ENCODE measurements at places on chromosomes 12 and 14. TPM values are rescaled to one million over a fixed set of nuclear protein-coding genes. Genes with fewer than 3 reads are reported as not detected.

The TMEM30B gene
- 1.7 TPM for total RNA-seq

The CLEC6A gene
- total RNA-seq = not detected

DNA sequence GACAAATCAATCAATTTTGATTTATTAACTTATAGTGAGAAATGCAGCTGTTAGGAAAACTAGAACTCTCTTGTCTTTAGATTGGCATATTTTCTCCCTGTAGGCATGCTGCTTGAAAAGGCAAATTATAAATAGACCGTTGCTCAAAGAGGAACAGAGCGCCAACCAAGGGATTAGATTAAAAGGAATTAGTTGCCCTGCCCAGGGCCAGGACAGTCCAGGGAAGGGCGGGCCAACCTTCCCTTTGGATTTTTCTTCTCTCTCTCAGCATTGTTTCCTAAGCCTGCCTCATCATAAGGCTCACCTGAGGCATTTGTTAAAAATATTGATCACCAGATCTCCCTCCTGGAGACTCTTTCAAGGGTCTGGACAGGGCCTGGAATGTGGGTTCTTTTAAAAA, 8.6 kb downstream of the CIPC start:
- no peak for DNase-seq

The KERA gene
- total RNA-seq = not detected

GRCh38 chr12:108361606-108362005, 22.5 kb upstream of the CMKLR1 start:
- no peak for DNase-seq

- no peak for DNase-seq
These were observed 6.6 kb downstream of the CACNA2D4 start for GRCh38 chr12:1911598-1912575.

DNA sequence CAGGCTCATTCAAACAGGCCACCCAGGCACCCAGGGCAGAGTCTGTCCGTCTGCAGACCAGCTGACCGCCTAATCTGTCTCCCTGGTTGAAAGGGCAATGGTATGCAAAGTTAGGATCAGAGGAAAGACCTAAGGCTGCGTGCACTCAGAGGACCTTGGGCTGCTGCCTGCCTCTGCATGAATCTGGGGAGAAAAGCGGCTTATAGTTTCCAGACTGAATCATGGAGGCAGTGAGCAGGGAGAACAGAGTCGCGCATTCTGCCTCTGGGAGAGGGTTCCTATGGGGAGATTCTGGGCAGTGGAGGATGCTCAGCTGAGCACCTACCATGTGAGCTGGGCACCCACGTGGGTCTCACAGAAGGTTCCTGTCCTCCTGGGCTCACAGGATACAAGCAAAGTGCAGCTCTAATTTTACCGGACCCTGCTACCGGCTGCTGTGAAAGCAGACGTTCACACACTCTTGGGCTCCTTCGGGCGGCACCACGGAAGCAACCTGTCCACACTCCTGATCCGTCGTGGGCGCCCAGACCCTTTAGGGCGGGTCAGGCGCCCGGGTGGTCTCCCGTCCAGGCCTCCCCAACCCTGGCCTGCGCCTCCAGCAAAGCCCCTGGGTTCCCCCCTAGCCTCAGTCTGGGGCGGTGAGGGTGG, 772 bp downstream of the SCARB1 start:
- peak; percentile 41 for DNase-seq

- no peak for DNase-seq
These were observed 8.6 kb downstream of the ASB2 start for GRCh38 chr14:93967637-93968250.

- DNase-seq = no peak
These were observed 24.5 kb downstream of the GPRC5D start for GRCh38 chr12:12927211-12928079.

DNA sequence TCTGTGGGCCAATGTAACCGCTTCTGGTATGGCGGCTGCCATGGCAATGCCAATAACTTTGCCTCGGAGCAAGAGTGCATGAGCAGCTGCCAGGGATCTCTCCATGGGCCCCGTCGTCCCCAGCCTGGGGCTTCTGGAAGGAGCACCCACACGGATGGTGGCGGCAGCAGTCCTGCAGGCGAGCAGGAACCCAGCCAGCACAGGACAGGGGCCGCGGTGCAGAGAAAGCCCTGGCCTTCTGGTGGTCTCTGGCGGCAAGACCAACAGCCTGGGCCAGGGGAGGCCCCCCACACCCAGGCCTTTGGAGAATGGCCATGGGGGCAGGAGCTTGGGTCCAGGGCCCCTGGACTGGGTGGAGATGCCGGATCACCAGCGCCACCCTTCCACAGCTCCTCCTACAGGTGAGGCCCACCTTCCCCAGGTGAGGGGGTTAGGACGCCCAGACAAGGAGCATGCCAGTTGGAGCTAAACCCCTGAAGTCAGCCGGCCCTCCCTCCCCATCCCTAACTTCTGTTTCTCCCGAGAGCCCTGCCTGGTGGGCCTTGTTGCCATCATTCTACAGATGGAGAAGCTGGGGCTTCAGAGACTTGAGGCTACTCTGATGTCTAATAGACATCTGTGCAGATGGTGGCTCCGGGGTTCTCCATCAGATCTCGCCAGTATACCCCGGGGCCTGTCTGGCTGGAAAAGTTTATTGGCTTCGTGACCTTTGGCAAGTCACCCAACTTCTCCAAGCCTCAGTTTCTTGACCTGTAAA, 25.3 kb downstream of the PAPLN start:
- no peak for DNase-seq

DNA sequence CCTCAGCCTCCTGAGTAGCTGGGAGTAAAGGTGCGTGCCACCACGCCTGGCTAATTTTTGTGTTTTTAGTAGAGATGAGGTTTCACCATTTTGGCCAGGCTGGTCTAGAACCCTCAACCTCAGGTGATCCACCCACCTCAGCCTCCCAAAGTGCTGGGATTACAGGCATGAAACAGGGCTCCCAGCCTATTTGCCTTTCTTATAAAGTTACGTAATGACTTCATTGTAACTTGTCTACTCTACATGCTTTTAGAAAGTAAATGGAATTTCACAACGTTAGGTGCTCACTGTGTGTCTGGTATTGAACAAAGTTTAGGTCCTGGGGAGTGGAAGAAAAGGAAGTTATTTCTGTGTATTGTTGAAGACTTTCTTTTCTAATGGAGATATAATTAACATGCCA, 12.5 kb downstream of the CFAP251 start:
- no peak for DNase-seq

- DNase-seq = peak; percentile 79
These were observed 5.5 kb upstream of the CELA1 start for GRCh38 chr12:51351913-51352532.

- DNase-seq = peak; percentile 15
These were observed 16.6 kb upstream of the TCP11L2 start for GRCh38 chr12:106285982-106286381.

- DNase-seq = peak; percentile 22
These were observed 36.2 kb upstream of the ETNK1 start for GRCh38 chr12:22588817-22589216.

The NAA30 gene
- 30.0 TPM for total RNA-seq

The VWF gene
- not detected for total RNA-seq

- peak; percentile 90 for DNase-seq
These were observed 2.6 kb upstream of the KLRK1 start for GRCh38 chr12:10392394-10392930.

The ISM2 gene
- not detected for total RNA-seq

The PTPRR gene
- 0.25 TPM for total RNA-seq

DNA sequence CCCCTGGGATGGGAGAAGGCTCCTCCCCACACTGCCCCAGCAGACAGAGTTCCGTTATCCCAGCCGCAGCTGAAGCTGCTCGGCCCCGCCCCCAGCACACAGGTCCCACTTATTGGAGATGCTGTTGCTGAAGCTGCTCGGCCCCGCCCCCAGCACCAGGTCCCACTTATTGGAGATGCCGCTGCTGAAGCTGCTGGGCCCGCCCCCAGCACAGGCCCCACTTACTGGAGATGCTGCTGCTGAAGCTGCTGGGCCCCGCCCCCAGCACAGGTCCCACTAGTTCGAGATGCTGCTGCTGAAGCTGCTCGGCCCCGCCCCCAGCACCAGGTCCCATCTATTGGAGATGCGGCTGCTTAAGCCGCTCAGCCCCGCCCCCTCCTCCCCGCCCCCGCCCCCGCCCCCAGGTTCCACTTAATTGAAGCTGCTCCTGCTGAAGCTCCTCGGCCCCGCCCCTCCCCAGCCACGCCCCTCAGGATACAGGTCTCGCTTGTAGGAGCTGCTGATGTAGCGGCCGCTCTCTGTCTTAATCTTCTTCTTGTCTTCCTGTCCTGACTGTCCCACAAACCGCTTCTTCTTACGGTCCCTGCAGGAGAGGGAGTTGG, 12.0 kb downstream of the CFAP73 start:
- no peak for DNase-seq

DNA sequence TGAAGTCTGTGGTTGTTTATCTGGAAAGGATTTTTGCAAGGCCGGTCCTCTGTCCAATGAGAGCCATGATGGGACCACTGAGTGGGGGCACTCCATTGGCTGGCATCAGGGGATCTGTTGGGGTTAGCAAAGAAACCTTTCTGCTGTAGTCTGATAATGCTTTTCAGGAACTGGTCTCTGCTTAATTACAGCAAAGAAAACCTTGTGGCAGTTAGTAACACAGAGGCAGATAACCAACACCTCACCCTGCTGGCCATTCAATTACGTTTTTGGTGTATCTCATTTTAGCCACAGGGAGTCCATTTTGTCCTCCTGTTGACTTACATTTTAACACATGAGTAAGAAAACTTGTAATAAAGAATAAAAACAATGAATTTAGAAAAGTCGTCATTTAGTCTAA, 629.3 kb upstream of the MDGA2 start:
- no peak for DNase-seq

GRCh38 chr12:12336049-12336411, 14.0 kb downstream of the MANSC1 start:
- DNase-seq = no peak

The POLE gene
- 9.5 TPM for total RNA-seq

DNA sequence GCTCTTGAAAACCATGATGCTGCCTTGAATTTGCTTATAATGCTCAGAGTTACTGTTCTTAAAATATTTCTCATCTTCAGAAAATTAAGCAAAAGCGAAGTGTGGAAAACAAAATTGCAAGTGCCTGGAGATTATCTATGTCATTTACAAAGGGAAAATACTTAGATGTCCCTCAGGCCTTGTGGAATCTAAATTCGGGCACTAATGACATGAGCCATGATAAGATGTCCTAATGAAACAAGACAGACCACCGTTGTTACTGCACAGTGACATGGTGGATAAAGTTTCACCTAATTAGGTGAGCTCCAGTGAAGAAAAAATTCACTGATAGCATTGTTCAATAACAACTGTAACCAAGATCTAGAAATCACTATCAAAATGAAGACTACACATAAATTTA, 30.4 kb downstream of the PPP1R13B start:
- no peak for DNase-seq

The GLIPR1L1 gene
- total RNA-seq = not detected

GRCh38 chr12:52191841-52192791, at the start of gene KRT80:
Gene KRT80 (minus strand): TSS chr12:52192014. CDS start chr12:52191902, 112 bp downstream.
- peak; percentile 99 for DNase-seq

- peak; percentile 60 for DNase-seq
These were observed 29.1 kb upstream of the CDKL1 start for GRCh38 chr14:50425816-50426215.

DNA sequence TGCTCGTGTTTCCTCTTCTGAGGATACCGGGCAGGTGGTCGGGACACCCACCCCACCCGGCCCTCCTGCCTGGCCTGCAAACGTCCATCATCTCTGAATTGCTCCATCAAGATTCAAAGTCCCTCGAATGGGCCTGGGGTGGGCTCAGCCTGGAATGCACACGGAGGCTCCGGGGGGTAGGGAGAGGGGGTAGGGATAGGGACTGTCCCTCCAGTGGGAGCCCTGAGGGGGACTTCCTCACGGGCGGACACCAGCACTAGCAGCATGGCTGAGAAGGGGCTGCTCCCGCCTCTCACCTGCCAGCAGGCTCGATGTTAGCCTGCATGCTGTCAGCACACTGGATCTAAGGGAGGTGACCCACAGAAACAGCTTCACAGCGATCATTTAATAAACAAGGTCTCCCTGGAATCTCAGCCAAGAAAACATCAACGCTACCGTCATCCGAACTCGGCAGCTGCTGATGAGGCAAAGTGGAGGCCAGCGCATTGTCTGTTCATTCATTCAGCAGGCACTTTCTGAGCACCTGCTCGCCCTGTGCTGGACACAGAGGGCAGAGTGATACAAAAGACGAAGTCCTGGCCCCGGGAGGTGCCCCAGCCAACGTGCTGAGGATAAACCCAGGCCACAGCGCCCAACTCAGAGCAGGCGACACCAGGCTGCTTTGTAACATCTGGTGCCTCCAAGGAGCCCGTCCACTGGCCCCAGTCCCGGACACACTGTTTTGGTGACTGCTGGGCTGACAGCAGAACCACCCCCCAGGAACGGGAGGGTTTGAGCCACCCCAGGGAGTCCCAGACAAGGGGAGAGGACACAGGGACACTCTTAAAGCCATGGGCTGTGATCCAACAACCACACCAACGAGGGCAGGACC, 6.3 kb downstream of the TMEM179 start:
- no peak for DNase-seq

GRCh38 chr12:44765796-44766195, 110.3 kb downstream of the NELL2 start:
- DNase-seq = no peak

- no peak for DNase-seq
These were observed 40.5 kb upstream of the PTCSC3 start for GRCh38 chr14:36217027-36217426.

The POMT2 gene
- 28.3 TPM for total RNA-seq

The TMEM179 gene
- total RNA-seq = not detected

The ZNF891 gene
- total RNA-seq = 0.43 TPM

GRCh38 chr14:77000340-77001270, 27.9 kb downstream of the IRF2BPL start:
- DNase-seq = peak; percentile 89

- no peak for DNase-seq
These were observed 11.6 kb upstream of the TCL1B start for GRCh38 chr14:95674613-95675012.

DNA sequence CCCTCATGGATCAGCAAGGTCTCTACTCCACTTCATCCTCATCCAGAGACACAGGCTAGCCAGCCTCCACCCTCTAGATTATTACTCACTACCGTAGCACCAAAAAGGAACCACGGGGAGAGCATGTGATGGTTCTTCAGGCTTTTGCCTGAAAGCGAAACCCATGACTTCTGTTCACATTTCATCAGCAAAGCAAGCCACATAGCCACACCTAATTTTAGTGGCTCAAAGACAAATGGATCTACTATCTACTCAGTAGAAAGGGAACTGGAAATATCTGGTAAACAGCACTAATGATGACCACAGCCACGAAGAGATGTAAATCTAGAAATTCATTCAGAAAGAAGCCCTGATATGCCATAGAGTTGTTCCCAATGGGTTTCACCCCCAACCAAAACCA, 51.4 kb downstream of the VCPKMT start:
- DNase-seq = peak; percentile 68

The YY1 gene
- total RNA-seq = 45.3 TPM

DNA sequence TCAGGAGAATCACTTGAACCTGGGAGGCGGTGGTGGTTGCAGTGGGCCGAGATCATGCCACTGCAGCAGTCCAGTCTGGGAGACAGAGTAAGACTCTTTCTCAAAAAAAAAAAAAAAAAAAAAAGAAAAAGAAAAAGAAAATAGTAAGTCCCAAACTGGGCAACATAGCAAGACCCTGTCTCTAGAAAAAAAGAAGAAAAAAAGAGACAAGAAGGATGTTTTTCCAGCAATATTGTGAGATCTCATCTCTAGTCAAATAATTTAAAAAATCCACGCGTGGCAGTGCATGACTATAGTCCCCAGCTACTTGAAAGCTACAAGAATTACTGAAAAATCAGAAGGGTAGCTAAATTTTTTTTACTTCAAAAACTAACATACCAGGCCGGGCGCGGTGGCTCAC, 8.0 kb downstream of the USP44 start:
- DNase-seq = no peak

- DNase-seq = peak; percentile 83
These were observed 274.1 kb downstream of the ADAMTS20 start for GRCh38 chr12:43277651-43278540.

The EML5 gene
- total RNA-seq = not detected

The PDE3A gene
- 0.43 TPM for total RNA-seq

All from GM23248 (cell line).